ENCODE measurements at places on chromosomes 13 and 19.

DNA sequence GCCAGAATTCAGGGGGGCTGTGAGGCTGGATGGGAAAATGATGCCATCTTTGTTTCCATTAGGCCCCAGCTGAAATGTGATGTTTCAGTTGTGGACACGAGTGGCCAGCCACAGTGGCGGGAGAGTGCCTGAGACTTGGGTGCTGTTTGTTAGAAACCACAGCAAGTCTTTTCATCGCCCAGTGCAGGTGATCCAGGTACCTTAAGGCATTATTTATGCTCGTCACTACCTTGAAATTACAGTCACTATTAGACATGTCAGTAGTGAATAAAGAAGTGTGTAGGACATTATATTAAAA, 82.5 kb upstream of the TM9SF2 start:
- no peak for DNase-seq

GRCh38 chr19:3771000-3771905, 775 bp downstream of the RAX2 start:
- DNase-seq: no peak

DNA sequence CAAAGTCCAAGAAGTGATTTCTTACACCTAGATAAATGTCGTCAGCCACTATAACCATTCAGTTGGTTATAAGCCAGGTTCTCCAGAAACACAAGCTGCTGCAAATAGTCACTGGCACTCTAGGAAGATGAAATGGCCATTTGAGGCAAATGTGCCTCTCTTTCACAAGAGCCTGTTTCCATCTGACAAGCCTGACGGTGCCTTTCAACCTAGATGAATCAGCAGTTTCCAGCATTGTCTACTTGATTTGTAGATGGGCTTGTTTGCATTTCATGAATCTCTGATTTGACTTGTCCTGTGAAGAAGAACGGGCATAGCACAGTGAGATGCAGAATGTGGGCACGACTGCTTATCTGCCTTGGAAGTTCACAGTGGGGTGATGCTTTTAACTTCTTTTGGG, 327.2 kb downstream of the LMO7 start:
- no peak for DNase-seq

DNA sequence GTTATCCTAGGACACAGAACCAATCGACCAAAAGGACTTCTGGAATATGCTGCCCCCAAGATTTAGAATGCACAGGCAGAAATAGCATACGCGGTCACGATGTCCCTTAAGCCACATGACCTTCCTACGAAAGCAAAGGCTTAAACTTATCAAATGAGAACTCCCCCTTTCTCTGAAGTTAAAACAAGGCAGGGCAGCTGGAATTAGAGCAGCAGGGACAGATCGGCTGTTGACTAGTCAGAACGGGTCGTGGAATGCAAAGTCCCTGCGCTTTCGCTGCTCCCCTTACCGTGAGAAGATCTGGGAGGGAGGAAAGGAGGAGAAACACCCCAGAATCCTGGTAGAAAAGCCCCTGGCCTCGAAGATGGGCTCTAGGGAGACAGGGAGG, 799 bp upstream of the USPL1 start:
- DNase-seq: peak; percentile 96

DNA sequence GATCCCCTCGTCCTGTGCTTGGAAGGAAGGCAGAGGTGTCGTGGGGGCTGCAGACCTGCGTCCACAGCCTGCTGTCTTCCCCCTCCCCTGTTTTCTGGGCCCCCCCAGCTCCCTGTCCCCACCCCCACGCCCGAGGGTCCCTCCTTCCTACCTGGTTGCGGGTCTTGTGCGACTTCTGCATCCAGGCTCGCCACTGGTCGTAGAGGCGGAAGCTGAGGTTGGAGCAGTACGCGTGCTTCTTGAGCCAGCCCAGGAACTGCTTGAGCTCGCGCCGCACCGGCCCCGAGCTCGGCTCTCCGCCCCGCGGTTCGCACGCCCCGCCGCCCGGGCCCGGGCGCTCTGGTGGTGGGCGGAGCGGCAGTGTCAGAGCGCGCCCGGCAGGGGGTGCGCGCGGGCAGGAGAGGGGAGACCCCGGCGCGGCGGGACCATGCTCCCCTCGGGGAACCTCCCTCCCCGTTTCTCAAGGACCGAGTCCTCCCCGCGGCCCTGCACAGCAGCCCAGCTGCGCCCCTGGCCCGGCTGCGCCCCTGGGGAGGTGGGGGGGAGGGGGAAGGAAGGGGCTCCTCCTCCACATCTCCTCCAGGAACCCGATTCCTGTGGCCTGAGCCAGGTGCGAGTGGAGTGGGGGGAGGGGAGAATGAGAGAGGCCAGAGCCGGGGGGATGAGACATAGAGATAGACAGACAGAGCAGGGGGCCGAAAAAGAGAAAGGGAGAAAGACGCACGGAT, 5.7 kb downstream of the REX1BD start:
- DNase-seq: peak; percentile 85

GRCh38 chr19:6230991-6231448, 48.8 kb downstream of the MLLT1 start:
- no peak for DNase-seq

Data from suppressor macrophage (primary cell).